ENCODE measurements at places on chromosomes 6 and 20.

- no peak for DNase-seq
Observed at GRCh38 chr6:106273087-106273486, 52.5 kb downstream of the ATG5 start.

GRCh38 chr6:93317592-93317991 is 101.8 kb downstream of the EPHA7 start:
- DNase-seq = no peak

- no peak for DNase-seq
Observed at GRCh38 chr6:166601956-166602355, 15.5 kb upstream of the RAMACL start.

DNA sequence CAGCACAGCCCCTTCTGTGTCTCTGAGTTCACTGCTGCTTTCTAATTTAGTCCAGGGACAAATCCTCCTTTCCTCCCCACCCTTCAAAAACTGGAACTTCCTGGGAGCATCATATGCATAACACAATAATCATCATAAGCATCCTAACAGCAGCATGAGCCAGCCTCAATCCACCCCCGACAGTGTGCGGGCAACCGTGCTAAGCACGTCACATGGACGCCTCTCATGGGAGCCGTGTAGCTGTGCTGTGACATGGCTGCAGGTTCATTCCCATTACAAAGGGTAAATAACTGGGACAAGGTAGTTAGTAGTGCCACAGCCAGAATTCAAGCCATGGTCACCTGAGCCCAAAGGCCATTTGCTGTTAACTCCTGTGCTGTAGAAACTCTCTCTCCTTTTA is 24.5 kb upstream of the ULBP3 start:
- DNase-seq = no peak

DNA sequence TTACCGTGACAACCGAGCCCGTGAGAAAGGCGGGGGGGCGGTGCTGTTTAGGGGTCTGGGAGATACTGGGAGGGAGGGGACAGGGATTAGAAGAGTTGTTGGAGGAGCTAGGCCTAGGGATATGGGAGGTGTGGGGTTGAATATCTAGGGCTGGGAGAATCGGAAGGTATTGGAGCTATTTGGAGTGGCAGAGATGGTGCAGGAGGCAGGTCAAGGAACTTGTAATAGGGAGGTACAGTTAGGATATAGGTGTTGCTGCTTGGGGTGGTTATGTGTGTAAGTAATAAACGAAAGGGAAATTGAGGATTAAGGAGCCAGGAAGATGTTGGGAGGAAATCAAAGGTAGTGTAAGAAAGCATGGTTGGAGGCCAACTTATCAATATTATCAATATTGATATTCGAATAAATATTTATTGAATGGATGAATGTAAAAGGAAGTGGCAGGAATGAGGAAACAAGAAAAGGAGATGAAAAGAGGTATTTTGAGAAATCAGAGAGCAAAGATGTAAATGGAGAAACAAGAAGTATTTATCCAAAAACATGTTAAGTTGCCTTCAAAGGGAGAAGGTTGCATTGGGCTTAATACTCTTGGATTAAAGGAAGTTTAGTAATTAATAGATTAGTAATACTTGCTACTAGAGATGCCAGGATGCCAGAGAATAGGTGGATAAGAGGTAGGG is 602 bp downstream of the PPP1R11 start:
- no peak for DNase-seq

DNA sequence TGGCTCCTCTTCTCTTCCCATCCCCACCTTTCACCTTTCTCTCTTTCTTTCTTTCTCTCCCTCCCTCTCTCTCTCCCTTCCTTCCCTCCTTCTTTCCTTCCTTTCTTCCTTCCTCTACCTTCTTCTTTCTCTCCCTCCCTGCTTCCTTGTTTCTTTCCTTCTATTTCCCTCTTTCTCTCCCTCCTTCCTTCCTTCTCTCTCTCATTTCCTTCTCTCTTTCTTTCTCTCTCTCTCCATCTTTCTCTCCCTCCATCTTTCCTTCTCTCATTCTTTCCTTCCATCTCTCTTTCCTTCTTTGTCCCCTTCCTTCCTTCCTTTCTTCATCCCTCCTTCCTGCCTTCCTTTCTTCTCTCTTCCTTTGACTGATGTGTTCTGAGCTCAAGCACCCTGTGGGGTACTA is 1467.0 kb upstream of the DEFB115 start:
- DNase-seq = no peak

DNA sequence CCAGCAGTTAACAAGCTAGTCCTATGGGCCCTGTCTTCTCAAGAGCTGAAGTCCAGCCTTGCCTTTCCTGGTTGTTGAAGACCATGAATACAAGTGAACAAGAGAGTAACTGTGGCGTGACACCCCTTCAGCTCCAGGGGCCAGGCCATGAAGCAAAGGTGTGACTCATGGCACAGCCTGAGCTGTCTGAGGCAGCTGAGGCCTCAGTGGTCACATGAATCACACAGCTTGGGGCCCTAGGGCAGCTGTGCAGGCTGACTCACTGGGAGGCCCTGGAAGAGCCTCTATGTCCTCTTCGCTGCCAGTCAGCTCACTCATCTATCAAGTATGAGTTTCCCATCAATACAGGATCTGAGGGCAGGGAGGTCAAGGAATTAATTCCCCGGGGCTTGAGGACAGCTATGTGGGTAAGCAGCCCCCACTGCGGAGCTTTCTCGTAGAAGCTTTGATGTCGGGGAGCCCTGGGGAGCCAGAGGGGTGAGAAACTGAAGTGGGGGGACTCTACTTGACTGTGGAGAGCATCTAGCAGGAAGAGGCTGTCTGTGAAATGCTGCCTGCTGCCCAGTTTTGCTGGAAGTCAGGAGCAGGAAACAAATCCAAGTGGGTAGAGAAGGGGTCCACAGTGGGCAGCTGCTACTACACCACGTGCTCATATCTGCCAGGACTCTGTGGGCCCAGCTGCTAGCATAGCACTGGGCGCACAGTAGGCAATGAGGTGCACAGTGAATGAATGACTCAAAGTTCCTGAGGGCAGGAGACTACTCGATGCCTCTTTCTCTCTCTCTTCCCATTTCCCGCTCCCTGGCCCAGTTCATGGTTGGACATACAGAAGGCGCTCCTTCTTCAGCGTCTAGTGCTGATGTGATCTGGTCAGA is 13.7 kb upstream of the FAM83C start:
- DNase-seq = peak; percentile 33

- no peak for DNase-seq
Observed at GRCh38 chr6:108665495-108666196, 104.9 kb downstream of the FOXO3 start.

- DNase-seq = no peak
Observed at GRCh38 chr6:15425947-15426346, 180.1 kb downstream of the JARID2 start.

DNA sequence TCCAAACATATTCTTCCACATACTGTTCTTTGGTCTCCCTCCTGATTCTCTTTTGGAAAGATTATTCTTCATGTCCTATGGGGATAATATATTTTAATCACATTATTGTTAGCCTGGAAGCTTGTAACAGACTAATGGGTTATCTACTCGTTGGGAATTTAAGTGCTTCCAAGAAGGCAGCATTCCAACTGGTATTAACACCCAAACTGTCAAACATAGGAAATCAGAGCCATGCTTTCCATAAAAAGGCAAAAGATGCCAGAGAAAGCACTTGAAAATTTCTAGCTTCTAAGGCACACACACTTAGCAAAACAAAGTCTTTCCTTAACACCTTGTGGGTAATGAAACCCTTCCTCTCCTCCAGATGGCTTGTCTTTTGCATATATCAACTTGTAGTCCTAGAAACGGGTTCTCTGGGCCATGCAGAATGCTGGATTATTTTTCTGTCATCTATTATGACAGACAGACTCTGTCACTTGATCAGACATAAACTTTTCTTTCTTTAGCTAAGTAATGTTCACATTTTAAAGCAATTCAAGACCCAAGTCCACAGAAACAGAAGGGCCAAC is 41.5 kb downstream of the B4GALT5 start:
- no peak for DNase-seq

DNA sequence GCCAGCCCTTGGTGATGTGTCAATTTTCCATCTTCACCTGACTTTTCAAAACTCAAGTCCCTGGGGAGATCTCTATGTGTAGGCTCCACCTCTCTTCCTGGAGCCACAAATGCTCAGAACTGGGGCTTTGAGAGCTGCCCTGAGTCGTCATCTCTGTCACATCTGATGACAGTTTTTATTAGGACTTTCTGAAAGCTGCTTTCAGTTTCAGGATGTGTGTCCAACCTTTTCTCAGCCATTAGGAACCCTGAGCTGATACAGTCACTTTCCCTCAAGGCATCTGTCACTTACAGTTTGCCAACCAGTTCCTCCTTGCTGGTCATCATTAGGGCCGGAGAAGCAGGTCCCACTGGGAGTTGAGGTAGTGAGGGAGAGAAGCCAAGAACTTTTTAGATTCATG is 365.9 kb upstream of the CHD6 start:
- no peak for DNase-seq

- DNase-seq = no peak
Observed at GRCh38 chr20:9286501-9287461, 217.9 kb downstream of the PLCB4 start.

DNA sequence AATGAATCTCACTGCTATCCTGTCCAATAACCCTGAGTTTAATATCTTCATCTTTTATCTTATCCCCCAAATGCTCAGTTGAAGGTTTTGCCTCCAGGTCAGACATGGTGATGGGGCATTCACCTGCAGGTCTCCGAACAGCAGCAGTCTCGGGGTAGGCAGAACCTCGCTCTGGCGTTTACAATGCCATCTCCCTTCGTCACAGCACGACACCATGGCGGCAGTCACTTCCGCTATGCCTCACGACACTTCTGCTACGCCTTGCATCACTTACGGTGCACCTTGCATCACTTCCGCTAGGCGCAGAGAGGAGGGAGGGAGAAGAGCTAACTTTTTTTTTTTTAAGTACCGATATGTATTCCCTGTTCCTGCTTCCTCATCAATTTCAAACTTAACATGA is 194.9 kb downstream of the BCAS1 start:
- DNase-seq = no peak

DNA sequence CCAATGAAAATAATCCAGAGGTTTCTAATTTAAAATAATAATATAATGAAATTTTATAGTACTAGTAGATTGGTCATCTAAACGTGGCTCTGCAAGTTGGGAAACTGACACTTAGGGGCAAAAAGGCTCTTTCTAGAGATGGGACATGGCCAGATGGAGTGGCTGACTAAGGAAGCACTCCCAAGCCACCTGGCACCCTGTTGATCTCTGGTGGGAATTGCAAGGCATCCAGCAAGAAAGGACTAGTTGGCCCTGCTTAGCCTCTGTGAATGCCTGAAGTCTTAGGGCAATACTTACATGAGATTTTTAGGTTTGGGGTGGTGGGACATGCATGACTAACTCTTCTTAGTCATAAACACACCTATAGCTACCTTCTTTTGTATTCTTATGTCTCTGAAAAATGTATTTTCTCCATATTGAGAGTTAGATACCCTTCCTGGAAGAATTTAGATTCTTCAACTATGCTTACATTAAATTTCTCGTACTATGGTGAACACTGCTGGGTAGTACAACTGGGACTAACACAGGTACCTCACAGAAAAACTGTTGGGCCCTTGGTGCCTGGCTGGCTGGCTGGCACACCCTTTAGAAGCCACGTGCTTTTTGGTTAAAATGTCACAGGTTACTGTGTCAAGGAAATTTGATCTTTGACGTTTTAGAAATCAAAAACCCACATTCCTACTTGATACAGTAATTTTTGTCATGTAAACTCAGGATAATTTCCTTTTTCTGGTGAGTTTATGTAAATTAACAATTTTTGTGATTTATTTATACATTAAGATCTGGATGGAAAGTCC is 25.0 kb upstream of the SH3BGRL2 start:
- no peak for DNase-seq

DNA sequence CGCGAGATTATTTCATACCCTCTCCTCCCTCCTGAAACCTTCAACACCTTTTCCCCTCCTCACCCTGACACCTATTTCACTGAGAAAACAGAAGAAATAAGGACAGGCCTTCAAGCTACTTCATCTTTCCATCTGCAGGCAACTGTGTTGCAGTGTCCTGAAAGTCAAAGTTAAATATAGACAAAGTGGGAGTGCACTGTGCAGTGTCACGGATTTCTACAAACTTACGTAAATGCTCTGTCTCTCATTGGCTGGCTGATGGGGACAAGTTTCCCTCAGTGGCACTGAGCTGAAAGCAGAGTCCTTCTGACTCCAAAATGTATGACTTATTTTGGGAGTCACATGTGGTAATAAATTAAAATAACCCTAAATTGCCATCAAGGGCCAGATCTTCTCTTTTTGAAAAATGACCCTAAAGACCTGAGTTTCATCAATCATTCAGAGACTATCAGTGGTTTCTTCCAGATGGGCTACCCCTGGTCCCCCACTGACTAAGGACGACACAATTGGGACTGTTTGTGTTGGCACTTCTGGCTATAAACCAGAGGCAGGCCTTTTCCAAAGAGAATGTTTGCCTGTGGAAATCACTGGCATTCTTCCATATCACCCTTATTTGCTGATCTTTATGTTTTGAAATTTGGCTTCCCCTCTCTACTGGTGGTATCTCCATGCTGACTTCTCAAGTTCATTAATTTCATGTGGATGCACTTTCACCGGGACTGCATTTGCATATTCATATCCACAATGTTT is 21.6 kb downstream of the ALDH8A1 start:
- no peak for DNase-seq

GRCh38 chr6:139996253-139996834 is 621.9 kb upstream of the CITED2 start:
- peak; percentile 32 for DNase-seq

- DNase-seq = no peak
Observed at GRCh38 chr6:56758120-56758519, 115.4 kb upstream of the DST start.

DNA sequence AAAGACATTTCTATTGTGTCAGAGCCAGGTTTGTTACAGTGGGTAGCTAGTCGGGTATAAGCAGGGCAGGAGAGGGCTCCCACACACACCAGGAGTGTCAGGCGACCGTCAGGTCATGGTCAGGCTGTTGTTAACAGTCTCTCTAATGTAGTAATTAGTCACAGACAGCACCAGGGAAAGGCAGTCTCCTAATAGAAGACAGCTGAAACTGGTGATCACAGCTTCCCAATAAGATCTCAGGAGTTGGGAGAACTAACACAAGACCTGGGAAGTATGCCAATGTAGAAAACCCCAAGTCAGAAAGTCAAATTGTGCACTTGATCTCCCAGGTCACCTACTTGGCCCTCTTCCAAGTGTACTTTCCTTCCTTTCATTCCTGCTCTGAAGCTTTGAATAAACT is 53.0 kb upstream of the GPR6 start:
- DNase-seq = no peak

DNA sequence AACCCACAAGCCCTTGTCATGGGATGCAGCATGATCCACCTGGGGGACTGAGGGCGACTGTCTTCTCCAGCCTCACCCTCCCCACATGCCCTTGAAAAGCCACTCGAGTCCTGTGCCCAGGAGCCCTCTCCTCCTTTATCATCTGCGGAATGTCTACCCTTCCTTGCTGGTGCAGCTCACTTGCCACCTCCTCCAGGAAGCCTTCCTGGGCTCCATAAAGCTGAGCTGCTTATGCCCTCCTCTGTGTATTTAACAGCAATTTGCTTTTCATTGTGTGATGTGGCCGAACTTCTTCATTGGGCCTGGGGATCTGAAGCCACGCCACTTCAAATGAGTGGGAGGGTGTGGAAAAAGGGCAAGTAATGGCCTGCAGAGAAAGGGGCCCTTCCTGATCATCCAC is 17.8 kb upstream of the RBPJL start:
- DNase-seq = no peak

GRCh38 chr20:63085151-63085861 is 78.5 kb upstream of the BHLHE23 start:
- DNase-seq = no peak

- no peak for DNase-seq
Observed at GRCh38 chr6:38142178-38142902, 322.8 kb downstream of the ZFAND3 start.

Measured in HEK293T (cell line).